ENCODE measurements at places on chromosomes 5 and 9.
A peak's percentile ranks its signal among the peaks of the same experiment; 100 is the strongest.

GRCh38 chr5:9160747-9161146, 385.1 kb downstream of the SEMA5A start:
- no peak for DNase-seq

- DNase-seq = peak; percentile 65
Observed at GRCh38 chr5:42586625-42587024, 163.4 kb downstream of the GHR start.

DNA sequence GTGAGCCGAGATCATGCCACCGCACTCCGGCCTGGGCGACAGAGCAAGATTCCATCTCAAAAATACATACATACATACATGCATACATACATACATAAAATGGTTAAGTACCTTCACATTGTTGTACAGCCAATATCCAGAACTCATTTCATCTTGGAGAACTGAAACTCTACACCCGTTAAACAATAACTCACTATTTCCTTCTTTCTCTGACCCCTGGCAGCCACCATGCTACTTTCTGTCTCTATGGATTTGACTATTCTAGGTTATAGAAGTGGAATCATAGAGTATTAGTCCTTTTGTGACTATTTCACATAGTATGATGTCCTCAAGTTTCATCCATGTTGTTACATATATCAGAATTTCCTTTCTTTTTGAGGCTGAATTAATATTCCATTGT, 9.6 kb upstream of the KIF27 start:
- DNase-seq = no peak

- DNase-seq = no peak
Observed at GRCh38 chr5:67166460-67167285, 29.9 kb downstream of the CD180 start.

- DNase-seq = no peak
Observed at GRCh38 chr9:91060520-91061343, 259.1 kb downstream of the SYK start.

DNA sequence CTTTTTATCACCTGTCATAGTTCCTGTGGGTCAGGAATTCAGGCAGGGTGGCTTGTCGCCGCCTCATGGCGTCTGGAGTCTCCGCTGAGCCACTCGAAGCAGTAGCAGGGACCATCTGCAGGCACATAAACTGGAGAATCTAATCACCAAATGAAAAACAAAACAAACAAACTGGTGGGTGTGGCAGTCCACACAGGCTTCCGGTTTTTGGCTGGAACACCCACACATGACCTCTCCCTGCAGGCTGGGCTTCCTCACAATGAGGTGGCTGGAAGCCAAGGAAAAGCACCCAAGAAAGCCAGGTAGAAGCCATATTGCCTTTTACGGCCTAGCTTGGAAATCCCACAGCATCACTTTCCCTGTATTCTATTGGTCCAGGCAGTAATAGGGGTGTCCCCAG, 197.0 kb downstream of the SYK start:
- no peak for DNase-seq

- no peak for DNase-seq
Observed at GRCh38 chr5:158832096-158832685, 267.5 kb downstream of the EBF1 start.

DNA sequence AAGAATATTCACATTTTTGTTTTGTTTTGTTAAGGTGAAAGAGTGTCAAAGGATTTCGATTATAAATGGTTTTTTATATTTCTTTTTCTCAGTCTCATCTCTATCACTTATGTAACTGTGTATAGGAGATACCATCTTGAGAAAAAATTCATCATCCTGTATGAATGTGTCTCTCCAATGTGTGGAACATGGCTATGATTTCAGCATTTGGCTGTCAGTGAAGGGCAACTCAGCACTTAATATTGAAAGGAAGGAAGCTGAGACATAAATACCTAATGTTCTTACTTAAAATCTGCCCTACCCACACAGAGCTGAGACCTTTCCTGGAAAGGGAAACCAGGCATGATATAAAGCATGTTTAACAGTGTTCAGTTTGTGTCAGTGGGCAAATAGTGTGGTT, 474.2 kb upstream of the RIOK2 start:
- no peak for DNase-seq

DNA sequence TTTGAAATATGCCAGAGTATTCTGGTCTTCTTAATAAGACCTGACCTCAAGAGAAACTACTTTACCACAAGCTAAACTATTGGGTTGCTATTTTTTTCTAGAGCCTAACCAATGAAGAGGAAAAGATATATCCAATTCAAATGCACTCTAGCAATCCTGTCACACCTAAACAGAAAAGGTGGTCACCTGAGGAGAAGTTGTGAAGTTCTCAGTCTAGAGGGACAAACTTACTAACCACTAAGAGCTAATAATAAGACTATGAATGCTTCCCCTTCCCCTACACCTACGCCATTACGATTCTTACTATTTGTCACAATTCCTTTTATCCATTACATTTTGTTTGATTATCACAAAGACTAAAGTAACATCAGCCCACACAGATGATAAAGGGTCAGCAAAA, 29.7 kb downstream of the RLN2 start:
- DNase-seq = no peak

- DNase-seq = no peak
Observed at GRCh38 chr9:24296124-24296523, 249.6 kb downstream of the IZUMO3 start.

DNA sequence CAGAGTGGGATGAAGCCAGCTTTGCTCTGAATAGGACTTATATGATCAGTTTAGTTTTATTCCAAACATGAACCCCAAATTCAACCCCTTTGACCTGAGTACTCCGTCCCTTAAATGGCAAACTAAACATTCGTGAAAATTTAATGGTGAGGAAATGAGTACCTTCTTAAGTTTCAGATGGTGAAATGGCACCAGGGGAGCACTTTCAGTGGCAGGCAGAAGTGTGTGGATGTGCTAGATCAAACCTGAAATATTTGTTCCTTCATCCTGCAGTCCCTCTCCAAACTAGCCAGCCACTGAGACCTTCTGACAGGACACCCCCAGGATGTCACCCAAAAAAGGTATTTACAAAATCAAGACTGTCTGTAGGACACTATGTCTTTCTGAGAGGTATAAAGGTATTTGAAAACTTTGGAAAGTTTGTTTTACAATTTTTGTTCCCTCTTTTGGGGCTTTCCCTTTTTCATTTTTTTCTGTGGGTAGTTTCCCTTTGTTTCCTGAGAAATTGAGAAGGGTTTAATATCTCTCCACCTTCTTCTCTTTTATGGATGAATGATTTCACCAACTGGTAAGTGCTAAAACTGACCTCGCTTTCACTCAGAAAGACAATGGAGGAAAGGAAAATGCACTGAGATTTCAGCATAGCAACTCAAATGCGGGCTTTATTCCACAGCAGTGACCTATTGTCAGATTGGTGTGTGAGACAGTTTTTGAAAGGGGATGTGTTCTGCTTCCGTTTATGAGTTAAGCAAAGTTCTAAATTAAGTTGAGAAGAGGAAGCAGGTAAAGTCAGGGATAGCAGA, 127.1 kb downstream of the TMC1 start:
- DNase-seq = no peak

- DNase-seq = no peak
Observed at GRCh38 chr9:112111461-112111860, 63.6 kb downstream of the SUSD1 start.

DNA sequence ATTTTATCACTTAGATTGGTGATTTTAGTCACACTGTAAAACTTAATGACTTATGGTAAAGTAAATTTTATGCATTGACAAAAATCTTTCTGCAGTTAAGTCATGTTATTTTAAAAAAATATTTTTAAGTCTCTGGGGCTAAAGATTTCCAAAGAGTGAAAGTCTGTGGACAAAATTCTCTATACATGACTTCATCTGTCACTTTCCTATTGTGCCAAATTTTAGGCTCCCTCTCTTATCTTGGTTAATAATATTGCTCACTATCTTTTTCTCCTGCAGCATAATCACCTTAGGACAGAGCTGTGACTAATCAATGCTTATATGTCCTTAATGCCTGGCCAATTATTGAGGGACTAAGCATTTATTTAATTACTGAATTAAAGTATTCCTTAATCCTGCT, 15.2 kb downstream of the LURAP1L start:
- no peak for DNase-seq

GRCh38 chr9:95938724-95939123, 63.2 kb downstream of the ERCC6L2 start:
- DNase-seq = no peak

GRCh38 chr5:95718203-95718602, 12.9 kb upstream of the RHOBTB3 start:
- DNase-seq = no peak

GRCh38 chr9:30932226-30932625, 1452.2 kb upstream of the ACO1 start:
- DNase-seq = no peak

- DNase-seq = no peak
Observed at GRCh38 chr9:120711841-120712538, 2.3 kb downstream of the MEGF9 start.

DNA sequence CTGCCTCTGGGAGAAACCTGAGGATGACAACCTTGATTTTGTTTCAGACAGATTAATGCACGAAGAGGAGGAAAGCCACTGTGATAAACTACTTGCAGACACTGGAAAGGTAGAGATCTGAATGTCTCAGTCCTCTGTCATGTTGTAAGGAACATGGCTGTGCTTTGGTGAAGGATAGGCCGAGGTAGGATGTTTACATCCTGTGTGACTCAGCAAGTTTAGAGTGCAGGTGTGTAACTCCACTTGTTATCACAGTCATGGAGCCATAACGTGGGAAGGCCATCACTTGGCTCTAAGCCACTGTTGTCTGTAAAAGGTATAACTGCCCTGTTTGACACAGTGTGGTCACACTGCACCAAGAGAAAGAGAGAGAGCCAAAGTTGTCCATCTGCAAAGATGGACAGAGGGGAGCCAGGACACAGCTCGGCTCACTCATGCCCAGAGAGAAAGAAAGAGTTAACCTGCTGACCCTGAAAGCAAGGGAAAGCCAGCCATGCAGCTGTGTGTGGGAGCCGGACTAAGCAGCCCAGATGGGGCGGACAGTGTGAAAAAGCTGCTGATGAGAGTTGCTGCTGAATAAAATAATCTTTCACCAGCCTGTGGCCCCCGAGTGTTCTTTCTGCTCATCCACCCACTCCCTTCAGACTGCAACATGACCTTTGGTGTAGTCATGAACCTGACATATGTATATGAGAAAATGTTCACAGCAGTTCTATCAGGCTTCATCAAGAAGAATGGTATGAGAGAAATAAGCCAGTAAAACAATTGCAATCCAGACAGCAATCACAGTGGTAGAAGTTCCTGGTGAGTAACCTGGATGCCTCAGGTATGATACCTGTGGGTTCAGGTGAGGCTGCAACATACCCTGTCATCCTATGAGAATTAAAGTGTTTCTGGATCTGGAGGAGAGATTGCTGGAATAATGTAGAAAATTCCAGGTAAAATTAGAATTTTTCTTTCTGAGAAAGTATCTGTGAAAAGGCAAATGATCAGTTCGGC, 115.9 kb downstream of the TARS1 start:
- peak; percentile 33 for DNase-seq

DNA sequence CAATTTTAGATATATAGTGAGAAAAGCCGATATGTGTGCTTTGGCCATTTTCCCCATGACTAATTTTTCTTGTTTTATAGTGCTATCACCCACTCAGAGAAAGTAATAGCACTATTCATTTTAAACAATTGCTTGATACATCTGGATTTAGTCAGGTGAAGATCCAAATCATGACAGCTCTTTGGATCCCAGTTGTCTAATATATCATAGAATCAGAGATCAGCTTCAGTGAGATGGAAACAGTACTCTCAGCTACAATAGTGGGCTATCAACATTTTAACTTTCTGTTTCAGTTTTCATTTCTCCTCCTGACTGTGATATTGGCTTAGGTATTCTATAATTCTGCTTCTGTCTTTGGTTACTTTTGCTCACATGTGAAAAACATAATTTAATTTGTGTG, 38.7 kb downstream of the VCAN start:
- no peak for DNase-seq

- DNase-seq = no peak
Observed at GRCh38 chr5:155303120-155303519, 289.6 kb downstream of the KIF4B start.

DNA sequence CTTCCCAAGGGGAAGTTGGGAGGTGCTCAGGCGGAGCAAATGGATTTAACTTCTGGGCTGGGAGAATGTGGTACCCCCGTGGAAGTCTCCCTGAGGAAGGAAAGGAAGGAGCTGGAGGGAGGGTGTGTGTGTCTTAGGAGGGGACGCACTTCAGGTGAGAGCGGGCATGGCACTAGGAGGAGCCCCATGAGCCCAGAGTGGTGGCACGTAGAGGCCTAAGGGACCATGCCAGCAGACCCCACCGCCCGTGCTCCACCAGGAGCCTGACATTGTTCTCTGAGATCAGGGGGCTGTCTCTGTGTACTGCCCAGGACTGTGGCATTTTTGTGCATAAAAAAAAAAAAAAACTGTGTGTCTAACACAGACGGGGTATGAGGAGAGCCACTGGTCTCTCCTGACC, 18.5 kb upstream of the AHRR start:
- DNase-seq = no peak

DNA sequence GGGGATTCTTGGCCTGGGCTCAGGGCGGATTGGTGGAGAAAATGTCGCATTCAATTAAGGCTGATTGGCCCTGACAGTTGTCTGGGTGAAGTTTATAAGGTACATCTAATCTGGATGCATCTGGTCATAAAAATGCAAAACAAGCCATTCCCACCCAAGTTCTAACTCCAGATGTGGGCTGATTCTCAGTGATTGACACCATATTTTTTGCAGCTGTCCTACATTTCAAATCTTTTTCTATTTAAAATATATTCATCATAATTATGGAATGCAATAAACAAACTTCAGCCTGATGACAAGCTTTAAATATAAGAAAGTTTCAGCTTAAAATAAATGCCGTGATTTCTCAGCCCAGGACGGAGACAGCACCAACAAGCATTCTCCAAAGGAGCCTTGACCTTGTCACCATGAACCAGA, 146.4 kb upstream of the SMIM23 start:
- no peak for DNase-seq

DNA sequence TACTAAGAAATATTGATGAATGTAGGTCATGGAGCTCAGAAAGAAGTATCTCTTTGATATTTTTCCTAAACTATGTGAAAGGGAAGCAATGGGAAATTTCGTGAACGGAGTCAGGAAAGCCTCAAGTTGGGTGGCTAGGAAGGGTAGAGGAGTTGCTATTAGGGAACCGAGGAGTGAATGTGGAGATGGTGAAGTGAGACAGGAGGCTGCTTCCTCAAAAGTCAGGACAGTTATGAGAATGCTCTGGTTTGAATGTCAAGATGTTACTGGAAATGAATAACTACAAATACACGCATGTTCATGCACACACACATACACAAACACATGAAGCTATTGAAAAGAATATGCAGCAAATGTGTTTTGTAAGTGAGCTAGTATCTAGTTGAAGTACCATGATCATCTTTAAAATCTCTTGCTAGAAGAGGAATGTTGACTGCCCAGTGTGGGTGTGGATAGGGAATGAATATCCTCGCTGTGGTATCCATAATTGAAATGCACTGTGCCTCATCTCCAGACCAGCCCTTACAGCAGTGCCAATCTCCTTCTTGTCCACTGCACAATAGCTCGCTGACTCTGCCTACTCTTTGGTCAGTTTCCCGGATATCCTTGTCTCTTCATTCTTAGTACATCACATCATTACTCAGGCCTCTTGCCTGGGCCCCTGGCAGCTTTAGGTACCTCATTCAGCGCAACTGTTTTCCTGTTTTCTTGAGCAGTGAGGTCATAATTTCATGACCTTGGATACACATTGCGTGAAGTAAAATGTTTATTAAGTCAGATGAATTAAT, 21.9 kb upstream of the PDCD1LG2 start:
- DNase-seq = no peak

GRCh38 chr9:114491430-114492003, 13.8 kb downstream of the WHRN start:
- DNase-seq = no peak

All from ovary (tissue), 10 donors.